ENCODE measurements at places on chromosomes 1 and 21.

DNA sequence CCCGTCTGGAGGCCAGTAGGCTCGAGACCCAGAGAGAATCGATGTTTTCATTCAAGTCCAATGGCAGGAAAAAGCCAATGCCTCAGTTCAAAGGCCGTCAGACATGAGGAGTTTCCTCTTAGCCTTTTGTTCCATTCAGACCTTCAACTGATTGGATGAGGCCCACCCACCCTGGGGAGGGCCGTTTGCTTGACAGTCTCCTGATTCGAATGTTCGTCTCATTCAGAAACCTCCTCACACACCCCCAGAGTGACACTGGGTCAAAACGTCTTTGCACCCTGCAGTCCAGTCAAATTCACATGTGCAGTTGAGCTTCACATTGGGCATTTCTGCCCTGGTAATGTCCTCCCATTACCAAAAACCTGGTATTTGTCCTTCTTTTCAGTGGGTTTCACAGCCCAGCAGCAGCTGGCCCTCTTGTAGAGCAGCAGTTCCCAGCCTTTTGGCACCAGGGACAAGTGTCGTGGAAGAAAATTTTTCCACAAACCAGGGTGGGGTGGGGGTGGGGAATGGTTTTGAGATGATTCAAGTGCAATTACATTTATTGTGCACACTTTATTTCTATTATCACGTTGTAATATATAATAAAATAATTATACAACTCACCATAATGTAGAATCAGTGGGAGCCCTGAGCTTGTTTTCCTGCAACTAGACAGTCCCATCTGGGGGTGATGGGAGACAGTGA is 40.1 kb downstream of the RSPH1 start:
- no peak for DNase-seq

DNA sequence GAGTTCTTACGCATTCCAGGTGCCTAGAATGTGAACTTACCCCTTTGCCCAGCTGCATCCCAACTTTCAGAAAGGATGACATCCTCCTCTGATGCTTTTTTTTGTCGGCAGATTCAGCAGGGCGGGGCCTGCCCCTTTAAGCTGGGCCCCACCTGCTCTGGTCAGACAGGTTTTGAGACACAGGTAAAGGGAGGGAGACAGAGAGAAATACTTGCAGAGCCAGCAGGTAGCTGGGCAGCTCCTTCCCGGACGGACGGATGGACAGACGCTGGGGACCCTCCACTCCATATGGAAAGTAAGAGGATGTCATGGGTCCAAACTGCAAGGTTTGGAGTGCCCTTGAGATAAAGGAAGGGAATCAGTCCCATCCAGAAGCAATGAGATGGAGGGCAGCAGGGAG is at the start of gene TMEM79:
TMEM79 (plus strand) TSS at position 214 of the 400 bp plus-strand sequence. CDS start 902 bp downstream, outside the sequence.
- DNase-seq, result no peak

GRCh38 chr1:157025856-157026255 is 19.7 kb downstream of the ARHGEF11 start:
- DNase-seq, result peak; percentile 76

DNA sequence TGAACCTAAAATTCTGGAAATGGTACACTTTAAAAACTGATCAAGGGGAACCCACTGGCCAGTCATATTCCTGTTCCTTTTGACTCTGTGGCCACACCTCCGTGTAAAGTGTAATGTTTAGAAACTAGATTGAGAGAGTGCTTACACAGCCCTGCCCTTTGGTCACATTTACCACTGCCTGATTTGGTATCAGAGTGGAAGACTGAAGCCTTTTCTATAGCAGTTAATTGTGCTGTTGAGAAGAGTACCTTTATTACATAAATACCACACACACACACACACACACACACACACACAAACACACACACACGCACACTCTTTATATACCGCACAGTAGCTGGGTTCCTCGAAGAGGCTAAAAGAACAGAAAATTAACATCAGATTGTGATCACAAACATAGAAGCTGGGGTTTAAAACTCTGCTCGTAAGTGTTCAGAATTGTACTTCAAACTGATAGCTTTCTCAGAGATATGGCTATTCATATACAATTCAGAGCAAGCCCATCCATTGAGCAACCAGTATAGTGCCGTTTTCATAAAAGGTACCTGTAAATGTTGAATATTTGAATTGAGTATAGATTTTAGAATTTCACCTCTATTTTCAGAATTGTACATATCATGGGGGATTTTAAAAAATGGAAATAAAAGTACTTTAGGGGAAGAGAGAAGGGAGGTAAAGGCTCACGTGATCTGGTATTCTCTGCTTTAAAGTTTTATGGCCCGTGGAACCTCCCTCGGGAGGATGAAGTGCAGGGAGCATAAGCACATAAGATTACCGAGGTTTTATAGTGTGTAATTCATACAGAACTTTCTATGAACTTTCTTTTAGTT is 37.5 kb downstream of the CAMTA1 start:
- DNase-seq, result no peak

DNA sequence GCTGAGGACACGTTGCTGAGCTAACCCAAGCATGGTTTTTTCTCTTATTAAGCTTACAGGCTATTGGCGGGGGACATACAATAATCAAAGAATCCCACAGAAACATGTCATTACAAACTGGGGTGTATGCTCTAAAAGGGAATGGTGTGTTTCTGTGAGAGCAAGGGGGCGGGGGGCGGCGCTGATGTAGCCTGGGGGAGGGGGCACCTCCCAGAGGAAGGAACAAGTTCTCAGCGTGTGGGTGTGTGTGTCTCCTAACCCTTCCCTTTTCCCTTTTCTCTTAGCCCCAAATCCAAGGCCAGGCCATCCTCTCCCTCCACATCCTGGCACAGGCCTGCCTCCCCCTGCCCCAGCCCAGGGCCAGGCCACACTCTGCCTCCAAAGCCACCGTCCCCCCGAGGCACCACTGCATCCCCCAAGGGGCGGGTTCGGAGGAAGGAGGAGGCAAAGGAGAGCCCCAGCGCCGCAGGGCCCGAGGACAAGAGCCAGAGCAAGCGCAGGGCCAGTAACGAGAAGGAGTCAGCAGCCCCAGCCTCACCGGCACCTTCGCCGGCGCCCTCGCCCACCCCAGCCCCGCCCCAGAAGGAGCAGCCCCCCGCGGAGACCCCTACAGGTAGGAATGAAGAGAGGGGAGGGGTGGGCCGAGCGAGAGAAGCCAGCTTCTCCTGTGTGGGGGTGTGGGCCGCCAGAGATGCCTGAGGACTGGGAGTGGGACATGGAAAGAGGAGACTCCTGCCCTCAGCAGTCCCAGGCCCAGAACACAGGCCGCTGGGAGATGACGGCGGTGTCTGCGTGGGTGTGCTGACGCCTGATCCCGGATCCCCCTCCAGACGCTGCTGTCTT is 21.9 kb downstream of the MAP7D1 start:
- no peak for DNase-seq

- no peak for DNase-seq
Observed at GRCh38 chr1:186783193-186783592, 45.6 kb upstream of the PLA2G4A start.

- no peak for DNase-seq
Observed at GRCh38 chr1:55311979-55312378, 96.8 kb upstream of the USP24 start.

DNA sequence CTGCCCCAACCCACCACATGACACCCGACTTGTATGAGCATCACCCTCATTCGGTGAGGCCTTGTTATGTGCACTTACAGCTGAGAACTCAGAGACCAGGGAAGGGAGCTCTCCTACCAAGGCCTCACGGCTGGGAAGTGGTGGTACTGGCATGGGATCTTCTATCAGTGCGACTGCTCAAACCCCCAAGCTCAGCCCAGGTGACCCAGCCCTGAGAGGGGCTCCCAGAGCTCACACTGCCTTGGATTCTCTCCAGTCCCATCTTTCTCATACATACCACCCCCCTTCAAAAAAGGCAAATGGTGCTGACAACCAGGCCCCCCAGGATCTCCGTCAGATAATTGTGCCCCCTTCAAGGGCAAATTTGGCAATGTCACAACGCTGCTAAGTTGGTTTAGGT is 777 bp upstream of the PLA2G2F start:
- no peak for DNase-seq

Data from fibroblast of mammary gland (primary cell).